ENCODE measurements at places on chromosomes 1 and 21. TPM values are rescaled to one million over a fixed set of nuclear protein-coding genes. Genes with fewer than 3 reads are reported as not detected.

C1QC gene
- 6.6 TPM for total RNA-seq

S100A7 gene
- not detected for total RNA-seq

ARTN gene
- total RNA-seq, result 0.31 TPM

RORC gene
- not detected for total RNA-seq

MYBPHL gene
- total RNA-seq, result 0.63 TPM

SFN gene
- 0.63 TPM for total RNA-seq

KCNA10 gene
- total RNA-seq, result not detected

EFNA1 gene
- 5.6 TPM for total RNA-seq

HES2 gene
- not detected for total RNA-seq

MAST2 gene
- total RNA-seq, result 126 TPM

Measured in parietal lobe (tissue), 2 donors.